ENCODE measurements at places on chromosomes 2 and 18.
A peak's percentile ranks its signal among the peaks of the same experiment; 100 is the strongest.

GRCh38 chr2:120508567-120509041 is 162.7 kb downstream of the INHBB start:
- DNase-seq, result no peak

DNA sequence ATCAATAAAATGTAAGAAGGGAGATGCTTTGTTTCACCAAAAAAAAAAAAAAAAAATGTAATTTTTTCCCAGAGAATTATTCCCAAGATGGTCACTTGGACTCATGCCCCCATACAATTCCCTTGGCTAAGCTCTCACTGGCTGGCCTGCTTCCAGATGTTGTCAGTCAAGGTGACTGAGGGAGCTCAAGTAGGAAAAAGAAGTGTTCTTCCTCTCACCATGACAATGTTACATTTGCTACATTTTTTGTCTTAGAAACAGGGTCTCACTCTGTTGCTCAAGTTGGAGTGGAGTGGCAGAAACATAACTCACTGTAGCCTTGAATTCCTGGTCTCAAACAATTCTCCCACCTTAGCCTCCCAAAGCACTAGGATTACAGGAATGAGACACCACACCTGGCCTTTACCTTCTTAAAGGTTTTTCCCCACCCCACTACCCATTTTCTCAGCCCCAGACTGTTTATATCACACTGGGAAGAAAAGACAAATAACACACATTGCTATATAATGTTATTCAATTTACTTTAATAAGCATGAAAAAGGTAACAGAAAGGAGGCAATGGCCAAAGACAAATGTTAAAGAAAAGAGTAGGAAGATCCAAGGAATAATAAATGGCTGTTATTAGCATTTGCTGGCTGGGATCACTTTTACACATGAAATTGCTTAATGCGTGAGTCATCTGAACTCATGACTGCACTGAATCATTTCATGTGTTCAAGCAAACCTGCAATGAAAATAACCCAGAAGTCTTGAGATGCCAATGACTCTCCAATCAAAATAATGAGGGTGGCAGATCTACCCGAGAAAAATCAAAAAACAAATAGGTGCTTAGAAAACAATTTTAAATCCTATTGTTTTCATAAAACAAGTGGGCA is 45.2 kb downstream of the ACVR1 start:
- no peak for DNase-seq

DNA sequence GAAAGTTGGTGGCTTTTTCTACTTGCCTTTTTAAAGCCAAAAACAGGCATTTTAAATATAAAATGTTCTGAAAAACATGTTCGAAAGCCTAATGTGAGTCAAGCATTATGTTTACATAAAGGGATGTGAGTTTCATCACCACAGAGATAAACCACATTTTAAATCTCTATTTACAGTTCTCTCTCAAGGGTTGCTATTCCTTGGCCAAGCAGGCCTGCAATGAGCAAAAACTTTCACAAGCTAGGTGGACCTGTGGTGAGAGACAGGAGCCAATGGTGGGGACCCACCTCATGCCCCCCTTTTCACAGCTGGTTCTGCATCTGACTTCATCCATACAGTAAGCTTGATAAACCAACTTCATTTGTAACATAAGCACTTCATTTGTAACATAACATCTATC is 65.1 kb downstream of the CUL3 start:
- DNase-seq, result no peak

GRCh38 chr18:77072566-77072965 is 60.0 kb downstream of the MBP start:
- DNase-seq, result no peak

- no peak for DNase-seq
Measured at GRCh38 chr18:25298853-25299274, 53.1 kb downstream of the ZNF521 start.

- DNase-seq, result no peak
Measured at GRCh38 chr2:82697231-82697630, 1761.8 kb downstream of the SUCLG1 start.

- DNase-seq, result no peak
Measured at GRCh38 chr2:226715347-226715990, 84.2 kb downstream of the IRS1 start.

- DNase-seq, result peak; percentile 65
Measured at GRCh38 chr2:155310589-155310988, 612.1 kb downstream of the KCNJ3 start.

GRCh38 chr2:233049194-233049761 is 10.9 kb upstream of the INPP5D start:
- DNase-seq, result no peak

GRCh38 chr2:189541591-189541990 is 39.0 kb downstream of the SLC40A1 start:
- DNase-seq, result no peak

- no peak for DNase-seq
Measured at GRCh38 chr2:100125626-100126025, 16.8 kb downstream of the AFF3 start.

DNA sequence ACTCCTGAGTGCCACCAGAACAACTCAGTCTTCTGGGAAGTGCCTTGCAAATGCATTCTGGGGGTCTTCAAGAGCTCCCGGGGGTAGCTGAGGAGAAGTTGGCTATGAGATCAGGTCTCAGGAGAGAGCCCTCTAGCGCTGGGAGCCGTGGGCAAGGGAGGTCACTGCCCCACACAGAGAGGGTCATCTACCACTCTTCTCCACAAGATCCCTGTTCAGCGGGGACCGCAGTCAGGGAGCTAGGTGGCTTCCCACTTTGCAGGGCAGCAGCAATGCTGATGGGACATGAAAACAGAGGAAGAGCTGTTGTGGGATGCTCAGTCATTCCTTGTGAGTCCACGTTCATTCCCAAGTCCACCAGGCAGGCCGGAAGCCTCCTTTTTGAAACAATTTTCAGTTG is 66.6 kb downstream of the ACKR3 start:
- no peak for DNase-seq

- DNase-seq, result no peak
Measured at GRCh38 chr2:100145893-100146656, 3.7 kb upstream of the AFF3 start.

- no peak for DNase-seq
Measured at GRCh38 chr2:30565851-30566358, 118.9 kb downstream of the LCLAT1 start.

- no peak for DNase-seq
Measured at GRCh38 chr2:101125374-101125773, 25.8 kb downstream of the TBC1D8 start.

DNA sequence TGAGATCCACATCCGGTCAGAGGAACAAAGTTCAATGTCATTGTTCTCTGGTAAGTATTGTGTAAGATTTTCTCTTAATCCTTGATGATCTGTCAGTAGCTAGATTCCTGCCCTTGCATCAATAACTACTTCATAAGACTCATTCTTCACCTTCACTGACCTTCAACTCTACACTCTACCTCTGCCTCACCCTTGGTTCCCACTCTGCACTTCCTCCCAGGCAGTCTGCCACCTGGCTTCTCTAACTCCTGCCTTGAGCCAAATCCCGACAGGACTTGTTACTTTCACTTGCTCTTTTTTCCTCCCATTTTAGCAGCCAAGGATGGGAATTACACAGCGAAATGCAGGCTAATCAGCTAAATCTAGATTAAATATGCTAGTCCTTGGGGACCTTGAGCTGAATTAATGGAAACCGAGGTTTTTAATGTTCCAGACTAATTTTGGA is 190.7 kb downstream of the DLGAP1 start:
- DNase-seq, result no peak

DNA sequence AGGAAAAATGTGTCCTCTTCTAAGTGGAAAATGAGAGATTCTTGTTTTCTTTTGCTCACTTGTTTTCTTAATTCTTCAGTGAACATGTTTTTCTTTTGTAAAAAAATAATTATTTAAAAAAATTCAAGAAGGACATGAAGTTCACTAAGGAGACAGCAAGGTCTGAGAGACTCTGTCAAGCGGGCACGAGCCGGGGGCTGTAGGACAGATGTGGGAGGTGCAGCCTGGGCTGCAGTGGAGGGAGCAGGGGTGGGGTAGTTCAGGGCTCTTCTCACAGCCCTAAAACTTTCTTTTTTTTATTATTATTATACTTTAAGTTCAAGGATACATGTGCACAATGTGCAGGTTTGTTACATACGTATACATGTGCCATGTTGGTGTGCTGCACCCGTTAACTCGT is 4.3 kb upstream of the HDAC4 start:
- no peak for DNase-seq

DNA sequence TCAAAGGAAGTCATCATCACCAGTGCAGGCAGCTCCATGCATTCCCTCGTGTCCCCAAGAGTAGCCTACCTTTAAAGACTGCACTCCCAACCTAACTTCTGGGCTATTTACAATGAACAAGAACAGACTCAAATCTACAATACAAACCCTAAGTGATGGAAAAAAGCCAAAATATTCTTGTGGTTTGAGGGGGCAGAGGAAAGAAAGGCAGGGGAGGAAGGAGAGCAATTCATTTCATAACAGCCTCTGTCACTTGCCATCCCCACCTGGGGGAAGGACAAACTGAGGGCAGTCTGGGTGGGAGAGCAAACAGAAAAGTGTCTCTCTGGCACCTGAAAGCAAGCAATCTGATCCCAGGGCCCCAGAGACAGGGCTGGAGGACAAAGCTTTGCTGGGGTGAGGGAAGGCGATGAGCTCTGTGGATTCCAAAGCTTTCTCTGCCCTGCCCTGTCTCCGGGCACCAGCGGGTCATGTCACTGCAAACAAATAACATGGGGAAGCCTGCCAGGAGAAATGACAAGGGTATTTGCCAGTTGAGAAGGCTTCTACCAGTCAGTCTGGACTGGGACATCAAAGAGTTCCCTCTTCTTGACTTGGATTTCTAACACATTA is 528.0 kb upstream of the TNP1 start:
- no peak for DNase-seq
